Right atrium auricular region (tissue), 2 donors: ENCODE measurements at places on chromosomes 12 and 14. TPM values are rescaled to one million over a fixed set of nuclear protein-coding genes. Genes with fewer than 3 reads are reported as not detected.

GRCh38 chr14:58145936-58146335 lies 6.1 kb downstream of the ARMH4 start:
- H3K4me1 ChIP-seq, result peaks cover 2% of the 10 kb centered on the region
- DNase-seq, result no peak
- H3K27me3 ChIP-seq, result no peaks in the 10 kb centered on the region

DNA sequence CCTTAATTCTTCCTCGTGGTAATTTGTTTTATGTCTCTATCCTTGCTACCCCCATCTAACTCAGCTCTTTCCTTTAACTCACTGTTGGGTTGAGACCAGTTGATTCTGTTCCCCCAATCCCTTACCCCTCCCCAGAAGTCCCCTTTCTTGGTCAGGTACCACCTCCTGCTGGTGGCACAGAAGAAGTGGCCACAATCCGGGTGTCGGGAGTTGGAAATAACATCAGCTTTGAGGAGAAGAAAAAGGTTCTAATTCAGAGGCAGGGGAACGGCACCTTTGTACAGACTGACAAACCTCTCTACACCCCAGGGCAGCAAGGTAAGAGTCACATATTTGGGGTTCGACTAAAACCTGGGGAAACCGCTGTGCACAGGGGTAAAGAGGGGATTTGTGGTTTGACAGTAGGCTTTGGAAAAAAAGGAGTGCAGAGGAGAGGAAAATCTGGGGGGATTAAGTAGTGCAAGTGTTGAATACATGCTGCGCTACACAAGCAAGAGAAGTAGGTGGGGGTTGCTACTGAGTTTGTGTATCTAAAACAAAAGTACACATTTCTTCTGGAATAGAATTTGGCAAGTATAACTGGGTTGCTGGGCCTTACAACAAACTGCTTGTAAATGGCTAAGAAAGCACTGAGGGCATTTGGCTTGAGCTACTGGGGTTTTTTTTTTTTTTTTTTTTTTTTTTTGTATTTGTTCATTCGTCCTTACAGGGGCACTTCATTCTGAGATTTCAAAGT lies 1.3 kb downstream of the A2ML1 start:
- H3K27ac ChIP-seq, result no peak overlapping the region
- no peak for DNase-seq
- H3K4me1 ChIP-seq, result no peaks in the 10 kb centered on the region
- no peak overlapping the region for H3K4me3 ChIP-seq

GRCh38 chr14:21278632-21279031 lies 1.3 kb upstream of the RPGRIP1 start:
- no peaks in the 10 kb centered on the region for H3K27me3 ChIP-seq
- DNase-seq, result no peak
- H3K4me1 ChIP-seq, result no peaks in the 10 kb centered on the region
- H3K27ac ChIP-seq, result no peak overlapping the region
- H3K36me3 ChIP-seq, result no peaks in the 10 kb centered on the region

GRCh38 chr12:38204831-38205230 lies 111.7 kb upstream of the ALG10B start:
- no peak overlapping the region for H3K27ac ChIP-seq
- H3K27me3 ChIP-seq, result no peaks in the 10 kb centered on the region
- no peak overlapping the region for H3K4me3 ChIP-seq
- no peaks in the 10 kb centered on the region for H3K36me3 ChIP-seq
- H3K4me1 ChIP-seq, result no peaks in the 10 kb centered on the region
- DNase-seq, result no peak

DNA sequence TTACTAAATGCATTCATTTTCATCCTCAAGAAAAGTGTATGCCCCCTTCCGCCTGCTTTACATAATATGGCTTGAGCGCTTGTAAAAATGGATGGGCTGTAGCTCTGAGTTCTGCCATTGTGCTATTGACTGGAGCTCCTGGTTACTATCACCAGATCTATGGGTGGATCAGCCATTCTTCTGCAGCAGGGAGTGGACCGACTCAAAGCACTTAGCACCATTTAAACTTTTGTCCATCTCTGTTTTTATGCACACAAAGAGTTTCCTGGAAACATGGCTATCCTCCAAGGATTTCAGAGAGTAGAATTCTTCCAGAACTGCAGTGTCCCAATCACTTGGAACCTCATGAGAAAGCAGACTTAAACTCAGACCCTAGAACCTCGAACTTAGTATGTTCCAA lies 4.5 kb upstream of the NUMB start:
- H3K27me3 ChIP-seq, result no peaks in the 10 kb centered on the region
- no peaks in the 10 kb centered on the region for H3K36me3 ChIP-seq
- peak overlapping the region; percentile 96 for H3K27ac ChIP-seq

- no peak for DNase-seq
- no peak overlapping the region for H3K27ac ChIP-seq
- H3K27me3 ChIP-seq, result no peaks in the 10 kb centered on the region
- no peaks in the 10 kb centered on the region for H3K36me3 ChIP-seq
- no peaks in the 10 kb centered on the region for H3K4me1 ChIP-seq
- no peak overlapping the region for H3K4me3 ChIP-seq
These were observed 129.8 kb downstream of the TBX5 start for GRCh38 chr12:114275932-114276785.

DNA sequence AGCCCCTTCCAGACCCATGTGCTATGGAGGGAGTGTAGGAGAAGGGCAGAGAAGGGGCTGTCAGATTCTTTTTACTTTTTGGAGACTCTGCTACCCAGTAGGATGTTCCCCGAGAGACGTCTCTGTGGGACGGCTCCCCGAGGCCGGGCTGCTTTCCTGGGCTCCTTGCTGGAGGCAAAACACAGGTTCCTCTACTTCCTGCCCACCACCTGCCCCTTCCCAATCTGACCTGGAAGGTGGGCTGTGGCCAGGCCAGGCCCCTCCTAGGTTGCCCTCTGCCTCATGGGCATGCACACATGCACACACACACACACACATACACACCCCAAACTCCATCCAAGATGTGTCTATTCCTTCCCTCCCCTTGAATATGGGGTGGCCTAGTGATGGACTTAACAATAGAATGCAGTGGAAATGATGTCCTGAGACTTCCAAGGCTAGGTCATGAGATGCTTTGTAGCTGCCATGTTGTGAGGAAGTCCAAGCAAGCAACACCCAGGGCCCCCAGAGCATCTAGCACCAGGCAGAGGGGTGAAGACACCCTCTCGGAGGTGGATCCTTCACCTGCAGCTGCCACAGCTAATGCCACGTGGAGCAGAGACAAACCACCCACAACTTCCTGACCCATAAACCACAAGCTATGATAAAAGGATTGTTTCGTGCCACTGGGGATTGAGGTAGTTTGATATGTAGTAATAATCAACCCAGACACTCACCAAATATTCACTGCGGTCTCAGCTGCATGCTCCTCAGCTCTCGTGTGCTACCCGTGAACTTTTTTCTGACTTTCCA lies 1.6 kb upstream of the ASB2 start:
- no peaks in the 10 kb centered on the region for H3K36me3 ChIP-seq
- H3K4me1 ChIP-seq, result peaks cover 53% of the 10 kb centered on the region

- no peaks in the 10 kb centered on the region for H3K27me3 ChIP-seq
- no peak for DNase-seq
- H3K36me3 ChIP-seq, result no peaks in the 10 kb centered on the region
- no peak overlapping the region for H3K27ac ChIP-seq
- no peak overlapping the region for H3K4me3 ChIP-seq
- no peaks in the 10 kb centered on the region for H3K4me1 ChIP-seq
These were observed 9.8 kb downstream of the RTL1 start for GRCh38 chr14:100893760-100894159.

DNA sequence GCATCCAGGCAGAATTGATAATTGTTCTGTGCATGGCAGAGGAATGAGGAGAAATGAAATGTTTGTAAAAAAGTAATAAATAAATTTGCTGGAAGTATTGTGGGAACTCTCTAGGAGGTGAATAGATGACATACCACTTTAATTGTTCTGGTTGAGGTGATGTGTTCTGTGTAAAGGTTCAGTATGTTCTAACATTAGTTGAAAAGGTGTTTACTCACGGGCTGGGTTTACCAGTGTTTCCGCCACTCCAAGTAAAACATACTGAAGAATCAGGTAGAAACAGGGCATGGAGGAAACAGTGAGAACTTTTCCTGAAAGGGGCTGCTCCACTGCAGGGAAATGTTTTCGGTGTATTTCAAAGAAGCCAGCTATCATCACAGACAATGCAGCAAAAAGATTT lies 53.3 kb downstream of the SLC15A5 start:
- H3K27ac ChIP-seq, result no peak overlapping the region
- H3K4me1 ChIP-seq, result no peaks in the 10 kb centered on the region
- no peak overlapping the region for H3K4me3 ChIP-seq

GRCh38 chr12:72010356-72010755 lies 71.7 kb downstream of the TPH2 start:
- no peaks in the 10 kb centered on the region for H3K27me3 ChIP-seq
- H3K27ac ChIP-seq, result no peak overlapping the region
- H3K4me1 ChIP-seq, result no peaks in the 10 kb centered on the region
- DNase-seq, result no peak

- H3K4me1 ChIP-seq, result no peaks in the 10 kb centered on the region
- H3K27me3 ChIP-seq, result no peaks in the 10 kb centered on the region
- H3K27ac ChIP-seq, result no peak overlapping the region
- no peaks in the 10 kb centered on the region for H3K36me3 ChIP-seq
- H3K4me3 ChIP-seq, result no peak overlapping the region
These were observed 38.9 kb downstream of the CEP128 start for GRCh38 chr14:80902608-80903007.

- peaks cover 15% of the 10 kb centered on the region for H3K36me3 ChIP-seq
- no peak for DNase-seq
- H3K4me3 ChIP-seq, result no peak overlapping the region
These were observed 194.5 kb upstream of the RGS6 start for GRCh38 chr14:71737760-71738159.

DNA sequence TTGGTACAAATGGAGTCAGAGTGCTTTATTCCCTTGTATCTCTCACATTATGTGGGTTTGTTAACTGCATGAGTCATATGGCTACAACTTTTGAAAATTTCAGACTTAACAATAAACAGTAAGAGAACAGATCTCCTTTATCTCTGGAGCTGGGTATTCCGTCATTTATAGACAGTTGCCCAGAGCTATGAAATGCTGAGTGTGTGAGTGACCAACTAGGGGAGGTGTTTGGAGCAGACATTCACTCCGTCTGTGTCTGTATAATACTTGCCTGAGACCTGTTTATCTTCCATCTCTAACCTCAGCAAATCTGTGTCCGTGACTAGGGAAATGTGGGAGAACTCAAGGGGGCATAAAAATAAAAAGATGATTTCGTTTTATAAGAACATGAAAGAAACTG lies 279.9 kb upstream of the FAR2 start:
- H3K4me1 ChIP-seq, result no peaks in the 10 kb centered on the region
- DNase-seq, result no peak
- H3K4me3 ChIP-seq, result no peak overlapping the region
- H3K27me3 ChIP-seq, result no peaks in the 10 kb centered on the region
- no peaks in the 10 kb centered on the region for H3K36me3 ChIP-seq

DNA sequence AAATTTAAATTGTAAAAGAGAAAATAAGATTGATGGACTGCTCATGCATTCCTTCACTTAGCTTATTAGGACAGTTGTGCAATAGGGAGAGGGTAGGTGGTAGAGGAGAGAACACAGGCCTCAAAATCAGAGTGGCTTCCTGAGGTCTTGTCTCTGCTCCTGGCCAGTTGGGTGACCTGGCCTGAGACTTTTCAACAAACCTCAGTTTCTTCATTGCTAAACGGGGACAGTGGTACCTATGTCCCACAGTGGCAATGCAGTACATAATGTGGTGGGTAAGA lies 2.6 kb downstream of the MAP3K12 start:
- no peaks in the 10 kb centered on the region for H3K27me3 ChIP-seq
- no peaks in the 10 kb centered on the region for H3K36me3 ChIP-seq
- DNase-seq, result no peak
- peak overlapping the region; percentile 22 for H3K27ac ChIP-seq
- no peak overlapping the region for H3K4me3 ChIP-seq
- H3K4me1 ChIP-seq, result no peaks in the 10 kb centered on the region

- no peak for DNase-seq
- H3K4me3 ChIP-seq, result no peak overlapping the region
- H3K27ac ChIP-seq, result no peak overlapping the region
- H3K4me1 ChIP-seq, result peaks cover 10% of the 10 kb centered on the region
- H3K27me3 ChIP-seq, result no peaks in the 10 kb centered on the region
- no peaks in the 10 kb centered on the region for H3K36me3 ChIP-seq
These were observed 5.7 kb downstream of the MAP3K9 start for GRCh38 chr14:70803321-70804310.

DNA sequence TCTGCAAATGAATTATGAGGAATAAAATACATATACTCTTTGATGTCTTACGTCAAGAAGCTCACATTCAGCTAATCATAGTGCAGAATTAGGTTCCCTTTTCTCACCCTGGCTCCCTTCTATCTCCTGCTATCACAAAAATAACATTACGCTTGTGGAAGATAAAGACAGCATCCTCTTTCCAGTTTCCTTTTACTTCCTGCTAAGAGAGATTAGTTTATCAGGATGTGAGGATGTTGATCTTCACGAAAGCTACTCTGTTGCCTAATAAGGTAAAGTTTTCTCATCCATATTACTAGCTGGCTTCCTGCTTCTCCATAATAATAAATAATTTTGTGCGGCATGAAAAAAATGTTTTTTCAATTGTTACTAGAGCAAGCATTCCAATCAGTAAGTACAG lies 217.7 kb upstream of the DCN start:
- H3K36me3 ChIP-seq, result no peaks in the 10 kb centered on the region
- no peak overlapping the region for H3K4me3 ChIP-seq
- no peak overlapping the region for H3K27ac ChIP-seq
- no peak for DNase-seq
- no peaks in the 10 kb centered on the region for H3K27me3 ChIP-seq

GRCh38 chr14:70663707-70664179 lies 22.0 kb downstream of the TTC9 start:
- H3K36me3 ChIP-seq, result no peaks in the 10 kb centered on the region
- H3K27me3 ChIP-seq, result no peaks in the 10 kb centered on the region
- no peak overlapping the region for H3K4me3 ChIP-seq
- no peaks in the 10 kb centered on the region for H3K4me1 ChIP-seq

GRCh38 chr14:99224116-99224910 lies 47.7 kb downstream of the BCL11B start:
- no peak for DNase-seq
- H3K4me1 ChIP-seq, result no peaks in the 10 kb centered on the region
- H3K27me3 ChIP-seq, result no peaks in the 10 kb centered on the region
- H3K36me3 ChIP-seq, result no peaks in the 10 kb centered on the region
- no peak overlapping the region for H3K4me3 ChIP-seq

The ARL1 gene
- 63.7 TPM for total RNA-seq

The LRRC43 gene
- total RNA-seq, result 1.8 TPM

The RD3L gene
- total RNA-seq, result 25.2 TPM

The RECQL gene
- total RNA-seq, result 17.8 TPM

The TMEM121 gene
- total RNA-seq, result 5.8 TPM

The TAS2R9 gene
- not detected for total RNA-seq

The FAM186B gene
- 0.28 TPM for total RNA-seq

The SOCS2 gene
- 25.5 TPM for total RNA-seq

The VASH1 gene
- 14.3 TPM for total RNA-seq

The RIMKLB gene
- total RNA-seq, result 9.7 TPM
